ENCODE measurements at places on chromosomes 16 and 17.

- no peak for DNase-seq
Observed at GRCh38 chr17:57357830-57358430, 101.6 kb downstream of the MSI2 start.

DNA sequence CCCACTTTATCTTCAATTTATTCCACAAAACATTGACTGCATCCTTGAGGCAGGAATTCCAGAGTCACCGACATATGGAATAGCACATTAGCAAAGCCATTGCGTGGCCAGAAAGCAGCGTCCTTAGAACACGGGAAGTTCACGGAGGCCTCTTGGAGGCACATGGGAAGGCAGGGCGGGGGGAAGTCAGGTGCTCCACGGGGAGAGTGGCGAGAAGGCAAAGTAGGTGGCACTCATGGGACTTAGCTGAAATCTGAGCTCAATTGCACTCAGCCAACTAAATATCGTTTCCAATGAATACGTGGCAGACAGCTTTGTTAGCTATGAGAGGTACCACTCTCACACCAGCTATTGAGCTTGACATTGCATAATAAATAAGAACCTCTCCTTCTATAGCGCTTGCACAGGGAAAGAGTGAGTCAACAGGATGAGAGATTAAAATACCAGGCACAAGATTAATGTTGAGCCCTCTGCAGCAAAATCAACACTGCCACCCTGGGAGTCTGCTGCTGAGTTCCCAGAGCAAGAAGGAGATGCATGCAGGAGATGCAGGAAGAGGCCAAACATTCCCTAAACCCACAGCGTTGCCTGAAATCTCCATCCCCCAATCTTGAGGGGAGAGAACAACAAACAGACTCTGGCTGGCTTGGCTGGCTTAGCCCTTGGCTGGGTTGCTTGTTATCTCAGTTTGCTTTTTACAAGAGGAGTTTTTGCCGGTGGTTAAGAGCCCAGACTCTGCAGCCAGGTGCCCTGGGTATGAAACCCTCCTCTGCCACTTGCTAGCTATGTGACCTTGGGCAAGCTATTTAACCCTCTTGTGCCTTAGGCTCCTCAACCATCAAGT is 28.8 kb downstream of the ABCC12 start:
- DNase-seq = no peak

GRCh38 chr16:77894162-77894561 is 105.8 kb downstream of the VAT1L start:
- DNase-seq = no peak

DNA sequence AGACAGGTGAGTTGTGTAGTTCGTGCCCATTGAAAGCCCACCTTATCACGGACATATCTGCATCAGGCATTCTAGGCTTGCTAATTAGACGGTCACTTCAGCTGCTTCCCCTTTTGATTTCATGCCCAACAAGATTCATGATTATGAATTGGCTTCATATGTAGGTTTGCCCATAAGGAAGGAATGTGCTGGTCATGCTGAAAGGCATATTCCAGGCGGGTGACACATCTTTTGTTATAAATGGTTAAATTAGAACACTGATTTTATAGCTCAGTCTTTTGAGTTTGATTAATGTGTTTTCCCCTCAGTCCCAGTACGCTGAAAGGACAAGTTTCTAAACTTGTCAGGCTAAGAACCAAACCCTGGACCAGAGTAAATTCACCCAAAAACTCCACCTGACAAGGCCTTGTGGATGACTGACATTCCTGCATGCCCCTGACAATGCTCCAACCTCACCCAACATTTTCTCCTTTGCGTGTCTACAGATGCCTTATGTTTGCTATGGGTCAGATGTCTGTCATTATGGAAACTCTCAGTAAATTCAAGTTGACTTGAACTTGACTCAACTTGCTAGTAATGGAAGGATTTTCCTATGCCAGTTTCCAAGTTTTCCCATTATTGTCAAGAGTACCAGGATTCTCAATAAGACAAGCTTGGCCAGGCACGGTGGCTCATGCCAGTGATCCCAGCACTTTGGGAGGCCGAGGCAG is 421.9 kb downstream of the PMP22 start:
- no peak for DNase-seq

- DNase-seq = peak; percentile 49
Observed at GRCh38 chr17:42459801-42460281, 1.2 kb downstream of the ATP6V0A1 start.

DNA sequence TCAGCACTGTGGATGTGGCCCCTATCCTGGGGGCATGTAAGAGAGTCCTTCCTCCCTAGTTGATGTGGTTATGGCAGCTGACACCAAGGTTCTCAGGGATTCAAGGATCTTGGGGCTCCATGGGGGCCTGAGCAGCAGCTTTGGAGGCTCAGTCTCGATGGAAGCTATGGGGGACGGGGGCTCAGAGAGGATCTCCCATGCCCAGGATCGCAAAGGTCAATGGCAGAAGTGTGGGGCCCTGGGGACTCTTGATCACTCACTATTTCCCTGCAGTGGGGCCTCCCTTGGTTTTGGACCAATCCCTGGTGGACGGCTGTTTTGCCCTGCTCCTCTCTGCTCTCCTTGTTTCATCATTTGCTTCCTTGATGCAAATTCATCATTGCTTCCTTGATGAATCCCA is 885.9 kb downstream of the CDH8 start:
- no peak for DNase-seq

DNA sequence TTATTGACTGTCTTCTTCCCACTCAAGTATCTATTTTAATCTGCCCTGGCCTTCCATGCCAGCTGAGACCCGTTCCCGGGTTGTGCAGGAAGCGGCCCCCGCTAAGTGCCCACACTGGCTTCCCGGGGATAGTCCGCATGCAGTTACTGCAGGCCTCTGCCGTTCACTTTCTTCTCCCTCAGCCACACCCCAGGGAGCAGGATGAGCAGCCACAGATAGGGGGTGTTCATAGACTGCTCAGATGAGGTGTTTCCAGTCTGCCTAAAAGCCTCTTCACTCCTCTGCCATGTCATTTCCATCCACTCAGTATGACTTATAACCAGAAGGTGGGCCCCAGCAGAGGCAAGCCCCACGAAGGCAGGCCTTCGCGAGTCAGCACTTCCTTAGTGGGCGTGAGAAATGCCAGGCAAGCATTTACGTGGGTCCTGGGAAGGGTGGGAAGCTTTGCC is 7.7 kb downstream of the MED9 start:
- DNase-seq = no peak

DNA sequence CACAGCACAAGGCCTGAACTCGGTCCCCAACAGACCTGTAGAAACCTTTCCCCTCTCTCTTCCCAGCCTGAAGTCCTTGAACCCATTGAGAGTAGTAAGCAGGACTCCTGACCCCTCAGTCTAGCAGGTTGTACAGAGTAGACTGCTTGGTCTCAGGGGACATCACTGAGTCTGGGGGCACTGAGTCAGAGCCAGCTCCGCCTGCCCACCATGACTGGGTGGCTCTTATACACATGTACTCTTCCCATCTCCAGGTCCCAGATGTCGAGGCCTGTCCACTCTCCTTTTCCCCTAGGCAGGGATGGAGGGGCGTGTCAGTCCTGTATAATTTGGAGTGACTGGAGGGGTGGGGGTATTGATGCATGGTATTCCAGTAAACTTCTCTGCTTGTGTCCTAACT is 23.5 kb downstream of the LIG3 start:
- no peak for DNase-seq

DNA sequence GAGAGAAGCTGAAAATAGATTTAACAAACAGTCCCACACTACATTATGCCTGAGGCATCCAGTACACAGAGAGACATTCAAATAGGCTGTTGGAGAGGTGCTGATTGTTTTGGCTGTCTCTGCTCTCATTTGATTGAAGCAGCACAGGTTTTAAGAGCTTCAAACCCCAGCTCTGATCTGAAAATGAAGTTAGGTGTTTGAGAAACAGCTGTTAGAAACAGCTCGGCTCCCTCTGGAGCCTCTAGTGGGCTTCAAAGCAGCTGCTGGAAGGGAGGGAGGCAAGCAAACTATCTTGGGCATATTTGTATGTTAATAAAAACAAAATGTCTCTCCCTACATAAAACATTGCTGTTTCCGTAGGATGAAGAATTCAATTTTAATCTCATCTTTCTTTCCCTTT is 607.3 kb upstream of the GOT2 start:
- no peak for DNase-seq

DNA sequence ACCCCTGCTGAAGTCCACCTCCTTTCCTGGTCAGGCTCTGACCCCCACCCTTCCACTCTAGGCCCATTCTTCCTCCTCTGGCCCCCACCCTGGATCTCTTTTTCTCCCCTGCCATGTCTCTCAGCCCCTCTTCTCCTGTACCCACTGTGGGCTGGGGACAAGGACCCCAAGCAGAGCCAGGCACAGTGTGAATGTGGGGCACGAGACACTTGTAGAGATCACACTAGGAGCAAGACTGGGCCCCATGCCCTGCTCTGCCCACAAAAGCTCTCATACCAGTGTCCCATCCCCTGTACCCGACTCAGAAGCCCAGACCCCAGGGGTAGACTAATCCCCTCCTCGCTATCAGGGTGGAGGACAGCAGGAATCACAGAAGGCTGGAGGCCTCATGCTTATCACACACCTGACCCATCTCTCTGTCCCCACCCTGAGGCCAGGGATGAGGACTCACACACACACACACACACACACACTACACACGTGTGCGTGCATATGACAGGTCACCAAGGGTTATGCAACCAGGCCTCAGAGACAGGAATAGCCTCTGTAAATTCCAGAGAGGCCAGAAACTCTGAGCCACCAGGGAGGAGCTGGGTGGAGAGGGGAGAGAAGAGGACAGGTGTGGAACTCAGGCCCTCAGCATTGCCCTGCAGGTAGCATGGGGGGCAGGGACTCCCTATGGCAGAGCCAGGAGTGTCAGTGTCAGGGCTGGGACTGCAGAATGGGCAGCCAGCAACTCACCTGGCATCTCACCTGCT is 21.1 kb downstream of the ARHGAP27 start:
- no peak for DNase-seq

GRCh38 chr17:18043491-18043890 is 4.3 kb downstream of the GID4 start:
- DNase-seq = no peak

DNA sequence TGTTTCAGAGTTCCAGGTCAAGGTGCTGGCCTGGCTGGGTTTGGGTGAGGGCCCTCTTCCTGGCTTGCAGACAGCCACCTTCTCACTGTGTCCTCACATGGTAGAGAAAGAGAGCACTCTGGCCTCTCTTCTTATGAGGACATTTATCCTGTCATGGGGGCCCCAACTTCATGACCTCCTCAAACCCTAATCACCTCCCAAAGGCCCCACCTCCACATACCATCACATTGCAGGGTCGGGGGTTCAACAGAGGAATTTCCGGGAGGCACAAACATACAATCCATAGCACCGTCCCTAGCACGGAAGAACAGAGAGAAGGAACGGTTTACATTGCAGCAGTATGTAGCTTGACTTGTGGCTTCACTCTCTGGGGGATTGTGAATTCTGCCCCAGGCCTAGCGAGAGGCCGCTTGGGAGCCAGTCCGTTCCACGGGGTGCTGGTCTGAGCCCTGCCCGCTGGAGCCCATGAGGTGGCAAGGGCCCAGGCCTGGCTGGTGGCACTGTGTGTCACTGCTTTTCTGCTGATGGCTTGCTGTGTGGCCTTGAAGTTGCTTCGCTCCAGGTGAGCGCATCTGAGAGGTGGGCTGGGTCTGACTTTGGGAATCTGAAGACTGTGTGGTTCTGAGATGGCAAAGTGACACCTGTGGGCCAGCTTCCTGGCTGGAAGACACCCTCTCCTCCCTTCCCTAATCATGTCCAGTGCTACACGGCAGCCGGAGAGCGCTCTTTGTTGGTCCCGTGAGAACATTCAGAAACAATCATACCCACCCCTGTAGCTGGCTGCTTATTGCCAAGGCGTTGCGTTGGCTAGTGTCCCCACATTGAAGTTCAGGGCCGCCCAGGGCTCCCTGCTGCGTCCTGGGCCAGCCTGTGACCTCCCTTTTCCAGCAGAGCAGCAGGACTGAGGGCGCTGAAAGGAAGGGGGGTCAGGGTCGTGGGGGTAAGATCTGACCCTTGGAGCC is 98.3 kb downstream of the CMIP start:
- DNase-seq = no peak

DNA sequence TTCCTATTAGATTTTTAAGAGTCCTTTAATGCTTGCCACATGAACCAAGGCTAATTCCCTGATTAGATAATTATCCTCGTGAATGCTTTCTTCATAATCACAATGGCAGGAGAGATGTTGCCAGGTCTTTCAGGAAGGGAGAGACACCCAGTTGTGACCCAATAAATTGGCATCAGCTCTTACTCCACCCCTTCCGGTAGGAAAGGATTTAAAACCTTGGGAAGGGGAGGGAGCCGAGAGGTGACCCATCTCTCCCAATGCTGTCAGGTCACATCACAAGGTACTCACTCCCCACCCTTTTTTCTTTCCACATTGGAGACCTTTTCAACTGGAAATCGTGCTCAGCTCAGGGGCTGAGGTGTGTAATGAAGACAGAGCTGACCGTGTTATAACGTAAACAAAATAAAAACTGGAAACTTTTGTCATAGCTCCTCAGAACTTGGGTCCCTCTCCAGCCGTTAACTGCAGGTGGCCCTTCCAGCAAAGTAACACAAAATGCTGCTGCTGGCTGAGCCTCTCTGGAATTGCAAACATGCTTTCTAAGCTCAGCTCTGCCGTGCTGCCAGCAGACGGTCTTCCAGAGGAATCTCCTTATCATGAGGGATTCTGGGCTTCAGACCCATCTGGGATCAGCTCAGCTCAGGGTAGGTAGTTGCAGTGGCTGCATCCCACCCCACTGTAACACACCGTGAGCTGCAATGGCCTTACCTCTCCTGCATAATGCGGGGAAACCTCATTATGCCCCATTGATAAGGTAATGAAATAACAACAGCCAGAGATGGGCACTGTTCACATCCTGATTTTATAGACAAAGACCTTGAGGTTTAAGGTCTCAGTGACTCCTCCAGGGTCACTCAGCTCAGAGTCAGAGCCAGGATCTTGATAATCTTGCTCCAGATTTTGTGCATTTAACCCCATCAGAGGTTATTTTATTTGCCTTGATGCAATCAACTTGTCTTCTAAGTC is 15.6 kb downstream of the TMEM100 start:
- DNase-seq = no peak

- DNase-seq = no peak
Observed at GRCh38 chr17:4759776-4760236, 11.9 kb upstream of the TM4SF5 start.

- DNase-seq = no peak
Observed at GRCh38 chr16:81080233-81080632, 3.2 kb upstream of the C16orf46 start.

DNA sequence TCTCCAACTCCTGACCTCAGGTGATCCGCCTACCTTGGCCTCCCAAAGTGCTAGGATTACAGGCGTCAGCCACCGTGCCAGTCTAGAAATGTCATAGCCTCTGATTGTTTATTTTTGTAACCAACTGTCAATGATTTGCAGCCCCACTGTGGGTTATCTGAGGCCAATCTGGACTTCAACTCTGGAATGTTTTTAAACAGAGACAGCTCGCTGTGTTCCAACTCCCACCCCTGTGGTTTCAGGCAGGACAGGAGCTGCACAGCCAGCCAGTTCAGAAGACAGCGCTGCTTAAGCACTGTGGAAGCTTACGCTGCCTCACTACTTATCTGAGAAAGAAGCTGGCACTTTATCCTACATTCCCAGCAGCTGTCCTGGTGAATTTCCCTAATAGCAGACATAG is 19.5 kb downstream of the MRM3 start:
- no peak for DNase-seq

Data from C1 segment of cervical spinal cord (tissue), 14 donors.